Ovary (tissue), 10 donors: ENCODE measurements at places on chromosomes 3 and 15. TPM values are rescaled to one million over a fixed set of nuclear protein-coding genes. Genes with fewer than 3 reads are reported as not detected.

GRCh38 chr3:188539631-188540194 lies 385.8 kb downstream of the LPP start:
- H3K27ac ChIP-seq: no peak overlapping the region
- H3K4me1 ChIP-seq: no peaks in the 10 kb centered on the region
- no peaks in the 10 kb centered on the region for H3K27me3 ChIP-seq
- no peaks in the 10 kb centered on the region for H3K36me3 ChIP-seq

GRCh38 chr15:36914466-36914865 lies 185.9 kb downstream of the MEIS2 start:
- no peak overlapping the region for H3K4me3 ChIP-seq
- H3K36me3 ChIP-seq: no peaks in the 10 kb centered on the region
- H3K27ac ChIP-seq: no peak overlapping the region
- peaks cover 4% of the 10 kb centered on the region for H3K4me1 ChIP-seq
- no peak for DNase-seq

GRCh38 chr3:147773116-147773630 lies 364.0 kb downstream of the ZIC1 start:
- no peaks in the 10 kb centered on the region for H3K36me3 ChIP-seq
- H3K4me1 ChIP-seq: no peaks in the 10 kb centered on the region
- H3K4me3 ChIP-seq: no peak overlapping the region
- no peak overlapping the region for H3K27ac ChIP-seq

SLC22A13 gene
- 0.15 TPM for total RNA-seq

GRCh38 chr3:152021951-152022461 lies 148.6 kb downstream of the SUCNR1 start:
- H3K27ac ChIP-seq: no peak overlapping the region
- H3K4me1 ChIP-seq: no peaks in the 10 kb centered on the region
- DNase-seq: no peak

DNA sequence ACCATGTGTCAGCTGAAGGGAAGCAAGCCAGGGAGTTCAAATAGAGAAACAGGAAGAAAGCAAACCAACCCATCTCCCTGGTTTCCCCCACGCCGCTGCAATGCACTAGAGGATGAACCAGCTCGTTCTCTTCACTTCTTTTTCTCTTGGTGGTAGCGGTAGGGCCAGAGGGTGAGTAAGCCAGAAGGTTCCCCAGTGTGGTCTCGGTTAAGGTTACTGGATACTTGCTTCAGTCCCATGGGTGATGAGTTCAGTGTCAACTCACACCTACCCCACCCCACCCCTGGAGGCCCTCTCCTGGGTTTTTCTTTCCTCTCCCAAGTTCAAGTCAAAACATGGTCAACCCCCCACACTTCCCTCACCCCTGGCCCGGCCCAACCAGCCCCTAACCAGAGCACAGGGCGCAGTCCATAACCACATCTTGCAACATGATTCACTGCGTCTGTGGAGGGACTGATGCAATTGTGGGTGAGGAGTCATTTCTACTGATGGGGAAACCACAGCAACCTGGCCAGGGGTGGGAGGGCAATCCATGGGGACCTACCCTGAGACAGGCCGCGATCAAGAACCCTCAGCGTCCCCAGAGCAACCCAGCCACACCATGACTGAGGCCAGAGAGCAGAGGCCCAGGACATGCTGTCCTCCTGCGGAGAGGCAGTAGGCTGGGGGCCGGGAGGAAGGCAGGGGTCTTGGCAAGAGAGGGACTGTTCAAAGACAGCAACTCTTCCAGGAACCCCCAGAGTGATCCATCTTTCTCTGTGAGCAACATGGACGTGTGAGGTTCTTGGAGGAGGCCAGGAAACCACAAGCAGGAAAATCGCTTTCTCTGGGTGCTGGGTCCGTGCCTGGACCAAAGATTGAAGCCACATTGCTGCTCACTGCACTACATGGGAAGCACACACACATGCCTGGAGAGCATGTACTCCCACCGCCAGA lies 276.6 kb downstream of the UACA start:
- H3K4me3 ChIP-seq: no peak overlapping the region
- H3K27me3 ChIP-seq: no peaks in the 10 kb centered on the region
- H3K4me1 ChIP-seq: no peaks in the 10 kb centered on the region
- no peaks in the 10 kb centered on the region for H3K36me3 ChIP-seq

DNA sequence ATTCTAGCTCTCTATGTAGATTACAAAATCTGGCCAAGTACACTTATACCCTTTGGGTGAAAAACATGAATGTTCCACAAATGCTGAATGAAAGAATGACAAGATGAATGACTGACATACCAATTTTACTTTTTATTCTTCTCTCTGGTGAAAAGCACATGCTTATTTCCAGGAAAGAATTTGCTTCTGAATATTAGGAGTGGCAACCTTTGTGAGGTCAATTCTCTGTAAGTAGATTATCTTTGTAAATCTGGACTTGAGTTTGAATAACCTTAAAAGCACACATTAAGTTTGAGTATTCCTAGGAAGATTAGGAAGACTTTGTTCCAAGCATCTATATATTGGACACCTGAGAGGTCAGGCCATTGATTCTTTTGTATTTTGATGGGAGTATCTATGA lies 78.1 kb upstream of the P2RY1 start:
- H3K27ac ChIP-seq: no peak overlapping the region
- no peaks in the 10 kb centered on the region for H3K27me3 ChIP-seq
- no peaks in the 10 kb centered on the region for H3K36me3 ChIP-seq
- no peak overlapping the region for H3K4me3 ChIP-seq

- no peak overlapping the region for H3K4me3 ChIP-seq
- H3K4me1 ChIP-seq: peaks cover under 1% of the 10 kb centered on the region
- DNase-seq: no peak
- no peaks in the 10 kb centered on the region for H3K36me3 ChIP-seq
Measured at GRCh38 chr3:8460050-8460708, 41.4 kb upstream of the LMCD1 start.

CHRNA7 gene
- total RNA-seq: 1.8 TPM

GRCh38 chr3:127755305-127755681 lies 67.0 kb downstream of the MGLL start:
- no peak overlapping the region for H3K27ac ChIP-seq
- H3K27me3 ChIP-seq: no peaks in the 10 kb centered on the region
- no peak overlapping the region for H3K4me3 ChIP-seq
- H3K36me3 ChIP-seq: no peaks in the 10 kb centered on the region
- no peaks in the 10 kb centered on the region for H3K4me1 ChIP-seq
- no peak for DNase-seq

DNA sequence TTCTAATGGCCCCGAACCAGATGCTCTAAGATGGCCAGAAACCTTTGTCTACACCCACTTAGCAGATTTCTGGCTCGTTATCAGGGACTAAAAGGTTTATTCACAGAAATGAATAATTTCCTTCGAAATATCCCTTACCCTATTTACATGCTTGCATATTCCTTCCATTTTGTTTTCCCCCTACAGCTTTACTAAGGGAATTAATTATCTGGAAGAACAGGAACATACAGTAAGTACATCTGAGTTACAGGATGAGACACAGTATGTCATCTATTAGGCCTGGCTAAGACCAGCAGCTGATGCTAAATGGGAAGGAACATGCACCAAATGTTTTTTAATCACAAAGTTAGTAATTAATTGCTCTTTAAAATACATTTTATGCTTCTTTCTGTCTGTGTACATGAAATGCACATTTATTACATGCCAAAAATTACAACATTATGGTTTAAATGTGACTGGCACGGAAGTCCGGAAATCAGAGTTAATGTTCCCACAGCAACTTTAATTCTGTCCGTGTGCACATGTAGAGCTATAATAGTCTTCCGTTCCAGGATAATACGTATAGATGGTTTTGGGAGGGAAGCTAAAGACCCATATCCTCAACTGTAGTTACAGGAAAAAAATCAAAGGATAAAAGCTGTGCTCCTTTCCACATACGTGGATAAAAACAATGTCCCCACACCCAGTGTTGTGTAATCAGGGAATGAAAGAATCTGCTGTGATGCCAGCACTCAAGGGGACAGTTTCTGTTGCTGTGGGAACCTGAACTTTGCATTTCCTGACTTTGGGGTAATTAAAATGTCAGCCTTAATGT lies 82.0 kb downstream of the TIGIT start:
- no peaks in the 10 kb centered on the region for H3K36me3 ChIP-seq
- peaks cover 9% of the 10 kb centered on the region for H3K4me1 ChIP-seq
- no peak for DNase-seq
- H3K27me3 ChIP-seq: no peaks in the 10 kb centered on the region
- no peak overlapping the region for H3K4me3 ChIP-seq
- H3K27ac ChIP-seq: no peak overlapping the region

PARP15 gene
- 0.82 TPM for total RNA-seq
